HT1080 (cell line): ENCODE measurements at places on chromosomes 7 and 10. TPM values are rescaled to one million over a fixed set of nuclear protein-coding genes. Genes with fewer than 3 reads are reported as not detected.

The LIPF gene
- total RNA-seq = not detected in 2 replicates

The ETV1 gene
- 9.3 and 9.5 TPM in 2 replicates for total RNA-seq

GRCh38 chr7:135919071-135919841 is 57.9 kb downstream of the MTPN start:
- no peak for DNase-seq

DNA sequence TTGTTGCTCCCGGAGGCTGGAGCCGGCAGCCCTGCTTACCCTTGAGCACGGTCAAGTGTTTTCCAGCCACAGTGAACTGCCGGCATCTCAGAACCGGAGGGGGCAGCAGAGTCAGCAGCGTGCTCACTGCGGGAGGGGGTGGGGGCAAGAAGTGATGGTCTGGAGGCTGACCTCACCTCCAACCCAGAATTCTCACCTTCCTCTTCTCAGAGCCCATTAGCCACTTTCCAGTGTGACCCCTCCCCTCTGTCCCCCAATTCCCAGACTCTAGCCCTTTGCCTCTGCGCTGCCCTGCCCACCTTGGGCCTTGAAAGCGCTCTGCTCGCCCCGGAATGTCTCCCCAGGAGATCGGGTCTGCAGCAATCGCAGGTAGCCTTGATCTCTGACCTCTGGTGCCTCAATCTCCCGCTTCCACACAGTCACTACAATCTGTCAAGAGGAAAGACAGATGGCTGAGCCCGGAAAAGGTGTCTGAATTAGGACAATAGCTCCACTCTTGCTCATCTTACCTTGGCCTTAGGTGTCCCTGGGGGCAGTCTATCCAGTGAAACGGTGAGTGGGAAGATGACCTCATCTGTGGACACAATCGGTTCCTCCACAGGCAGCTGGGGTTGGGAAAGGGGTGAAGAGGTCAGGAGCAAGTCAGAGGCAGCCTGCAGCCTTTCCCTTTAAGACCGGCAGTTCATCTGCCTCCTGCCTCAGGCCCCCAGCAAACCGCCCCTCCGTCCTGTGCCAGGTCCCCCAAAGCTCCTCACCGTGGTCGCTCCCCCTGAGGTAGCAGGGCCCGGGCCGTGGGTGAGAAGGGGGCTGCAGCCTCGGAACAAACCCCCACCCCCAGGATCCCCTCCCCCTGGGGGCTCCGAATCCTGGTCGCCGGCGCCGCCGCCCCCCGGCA is 942 bp downstream of the TRAPPC14 start:
- no peak for DNase-seq

GRCh38 chr10:127278001-127278400 is 81.6 kb upstream of the INSYN2A start:
- no peak for DNase-seq

GRCh38 chr7:91832493-91833045 is 47.9 kb downstream of the MTERF1 start:
- no peak for DNase-seq

- DNase-seq = no peak
Observed at GRCh38 chr10:74824900-74825370, 1.5 kb upstream of the KAT6B start.
